ENCODE measurements at places on chromosomes 1 and 21.

DNA sequence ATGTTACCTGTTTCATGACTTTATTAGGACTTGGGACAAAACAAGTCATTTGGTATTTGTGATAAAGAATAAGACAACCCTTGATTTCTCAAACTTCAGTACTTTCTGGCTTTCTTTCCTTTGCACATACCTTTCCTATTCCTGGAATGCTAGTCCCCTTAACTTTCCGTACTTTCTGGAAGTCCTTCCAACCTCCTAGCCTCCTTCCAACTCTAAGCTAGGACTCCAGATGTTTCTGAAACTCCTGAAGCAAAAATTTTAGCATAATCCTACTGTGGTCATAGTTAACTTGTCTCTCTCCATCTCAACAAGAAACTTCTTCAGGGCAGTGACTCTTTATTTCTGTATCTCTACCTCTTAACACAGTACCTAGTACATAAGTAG lies 19.8 kb upstream of the C1orf105 start:
- no peak for DNase-seq

GRCh38 chr1:8351693-8352470 lies 34.0 kb downstream of the SLC45A1 start:
- peak; percentile 24 for DNase-seq

- no peak for DNase-seq
These were observed 482.8 kb upstream of the NFIA start for GRCh38 chr1:60599574-60599973.

- no peak for DNase-seq
These were observed 294.0 kb downstream of the LRRC40 start for GRCh38 chr1:69911301-69911801.

DNA sequence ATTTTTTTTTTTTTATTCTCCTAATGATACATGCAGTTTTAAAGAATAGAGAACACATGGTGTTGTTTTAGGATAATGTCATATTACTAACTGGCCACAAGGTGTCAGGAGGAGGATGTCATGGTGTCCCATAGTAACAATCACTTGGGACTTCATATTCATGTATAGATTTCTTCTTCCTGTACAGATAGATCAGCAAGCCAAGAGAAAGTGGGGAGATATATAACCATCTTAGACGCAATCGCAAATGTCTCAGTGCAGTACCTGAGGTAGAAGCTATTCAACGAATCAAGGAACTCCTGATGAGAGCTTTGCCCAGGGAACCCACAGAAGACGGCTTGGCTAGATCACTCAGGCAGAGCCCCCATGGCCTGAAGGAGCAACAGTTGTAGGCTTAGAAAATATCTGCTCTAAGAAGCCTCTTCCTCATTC lies 12.3 kb downstream of the OR2T11 start:
- DNase-seq = no peak

All from tibial artery (tissue), 4 donors.